ENCODE measurements at places on chromosomes 4 and X. TPM values are rescaled to one million over a fixed set of nuclear protein-coding genes. Genes with fewer than 3 reads are reported as not detected.

The SASH3 gene
- not detected for total RNA-seq

The BTK gene
- 0.34 TPM for total RNA-seq

The FGD1 gene
- total RNA-seq, result 23.9 TPM

The MGARP gene
- total RNA-seq, result 1.7 TPM

The GRIA3 gene
- total RNA-seq, result 9.2 TPM

The FUNDC2 gene
- total RNA-seq, result 76.5 TPM

The IL9R gene
- total RNA-seq, result not detected

Measured in type B pancreatic cell (in vitro differentiated cells).